ENCODE measurements at places on chromosomes 6 and 20.

DNA sequence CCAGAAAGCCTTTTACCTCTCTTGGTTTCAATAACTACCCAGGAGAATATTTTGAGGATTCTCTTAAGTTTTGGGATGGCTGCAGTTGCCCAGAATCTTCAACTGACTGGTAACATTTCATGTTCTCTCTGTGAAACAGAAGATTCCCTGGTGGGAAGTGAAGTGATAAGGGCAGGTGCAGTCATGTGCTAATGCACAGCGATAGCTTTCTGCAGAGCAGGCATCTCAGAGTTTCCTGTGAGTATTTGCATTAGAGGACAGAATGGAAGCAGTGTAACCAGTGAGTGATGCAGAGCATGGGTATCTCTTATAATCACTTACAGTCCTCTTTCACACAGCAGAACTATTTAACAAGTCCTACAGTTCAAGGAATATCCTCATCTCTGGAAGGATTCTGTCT is 76.1 kb downstream of the HCRTR2 start:
- DNase-seq: no peak

DNA sequence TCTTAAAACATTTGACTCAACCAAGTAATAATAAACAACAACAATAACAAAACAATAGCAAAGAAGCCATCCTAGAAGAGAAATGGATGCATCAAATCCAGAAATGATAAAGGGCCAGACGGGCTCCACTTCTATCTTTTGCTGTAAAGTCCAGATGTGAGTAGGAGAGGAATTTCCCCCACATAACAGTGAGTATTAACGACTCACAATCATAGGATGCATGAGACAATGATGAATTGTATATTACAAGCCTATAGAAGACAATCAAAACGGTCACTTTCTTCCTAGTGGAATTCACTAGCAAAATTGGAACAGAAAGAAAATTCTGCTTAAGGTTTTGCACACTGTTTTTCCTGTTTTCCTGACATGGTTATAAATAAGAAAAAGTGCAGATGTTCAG is 97.0 kb upstream of the PREP start:
- no peak for DNase-seq

- DNase-seq: no peak
Measured at GRCh38 chr6:146543211-146543939, at the start of gene RAB32. Gene RAB32, plus strand, starts transcription at chr6:146543833. Its CDS starts 39 bp downstream, at chr6:146543872.

GRCh38 chr6:83870649-83871048 is 11.2 kb downstream of the CYB5R4 start:
- no peak for DNase-seq

DNA sequence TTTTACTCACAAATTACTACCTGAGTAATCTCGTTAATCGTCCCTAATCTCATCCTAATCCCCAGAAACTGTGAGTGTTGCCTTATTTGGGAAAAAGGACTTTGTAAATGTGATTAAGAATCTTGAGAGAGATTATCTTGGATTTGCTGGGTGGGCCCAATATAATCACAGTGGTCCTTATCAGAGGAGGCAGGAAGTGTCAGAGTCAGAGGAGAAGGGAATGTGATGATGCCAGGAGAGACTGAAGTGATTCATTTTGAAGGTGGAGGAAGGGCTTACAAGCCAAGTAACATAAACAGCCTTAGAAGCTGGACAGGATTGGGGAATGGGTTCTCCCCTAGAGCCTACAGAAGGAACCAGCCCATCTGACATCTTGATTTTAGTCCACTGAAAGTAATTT is 16.7 kb downstream of the RPP21 start:
- no peak for DNase-seq

Data from NCI-H1092 (cell line).